BE2C (cell line): ENCODE measurements at places on chromosomes 3 and 15.

DNA sequence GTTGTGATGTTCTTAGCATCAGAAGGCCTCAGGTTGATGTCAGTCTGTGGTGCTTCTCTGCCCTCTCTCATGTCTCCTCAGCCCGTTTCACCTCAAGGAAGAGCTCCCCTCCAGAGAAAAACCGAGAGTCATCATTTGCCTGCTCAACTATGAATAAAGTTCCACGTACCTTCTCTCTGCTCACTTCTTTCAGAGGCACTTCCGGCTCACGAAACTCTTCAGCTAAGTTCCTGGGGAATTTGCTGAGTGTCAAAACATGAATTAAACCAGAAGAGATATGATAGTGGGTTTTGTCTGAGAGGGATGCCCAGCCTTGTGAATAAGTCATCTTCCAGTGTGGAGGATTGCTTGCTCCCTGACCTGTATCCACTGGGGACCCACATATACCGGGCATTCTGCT, 37.7 kb downstream of the CCR4 start:
- DNase-seq = no peak

GRCh38 chr15:96838081-96838480, 507.6 kb downstream of the NR2F2 start:
- DNase-seq = no peak

- DNase-seq = no peak
These were observed 34.8 kb downstream of the CRYGS start for GRCh38 chr3:186509423-186509822.

DNA sequence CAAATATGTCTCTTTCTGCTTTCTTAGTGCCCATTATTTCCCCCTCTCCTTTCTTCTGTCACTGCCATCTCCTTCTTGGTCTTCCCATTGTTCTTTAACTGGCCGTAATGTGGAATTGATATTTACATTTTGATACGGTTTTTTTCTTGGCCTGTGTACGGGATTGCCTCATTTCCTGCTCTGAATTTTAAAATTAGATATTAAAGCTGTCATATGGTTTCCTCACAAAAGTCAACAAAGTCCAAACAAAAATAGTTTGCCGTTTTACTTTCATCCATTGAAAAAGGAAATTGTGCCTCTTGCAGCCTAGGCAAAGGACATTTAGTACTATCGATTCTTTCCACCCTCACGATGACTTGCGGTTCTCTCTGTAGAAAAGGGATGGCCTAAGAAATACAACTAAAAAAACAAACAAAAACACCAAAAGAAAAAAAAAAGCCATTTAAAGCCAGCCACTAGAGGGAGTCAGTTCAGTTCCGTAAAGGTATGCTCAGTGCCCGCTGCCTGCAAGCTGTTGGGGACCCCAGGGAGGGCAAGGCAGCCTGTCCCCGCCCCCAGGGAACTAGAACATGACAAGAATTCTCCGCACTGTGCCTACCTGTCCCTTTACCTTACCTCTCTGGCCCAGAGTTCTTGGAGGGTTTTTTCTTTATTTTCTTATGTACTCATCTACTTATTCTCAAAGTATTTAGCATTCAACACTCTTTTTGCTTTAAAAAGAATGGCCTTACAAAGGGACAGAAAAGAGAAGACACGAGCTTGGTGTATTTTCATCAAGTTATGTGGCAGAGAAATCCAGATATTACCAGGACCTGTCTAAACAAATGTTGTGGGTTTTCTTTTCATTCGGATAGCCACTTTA, 30.0 kb upstream of the NR2E3 start:
- peak; percentile 63 for DNase-seq

- DNase-seq = no peak
These were observed 1126.8 kb downstream of the SI start for GRCh38 chr3:163951397-163951987.

- DNase-seq = no peak
These were observed 91.6 kb downstream of the FOXB1 start for GRCh38 chr15:60095711-60096110.
